ENCODE measurements at places on chromosomes 4 and X.
A peak's percentile ranks its signal among the peaks of the same experiment; 100 is the strongest.

DNA sequence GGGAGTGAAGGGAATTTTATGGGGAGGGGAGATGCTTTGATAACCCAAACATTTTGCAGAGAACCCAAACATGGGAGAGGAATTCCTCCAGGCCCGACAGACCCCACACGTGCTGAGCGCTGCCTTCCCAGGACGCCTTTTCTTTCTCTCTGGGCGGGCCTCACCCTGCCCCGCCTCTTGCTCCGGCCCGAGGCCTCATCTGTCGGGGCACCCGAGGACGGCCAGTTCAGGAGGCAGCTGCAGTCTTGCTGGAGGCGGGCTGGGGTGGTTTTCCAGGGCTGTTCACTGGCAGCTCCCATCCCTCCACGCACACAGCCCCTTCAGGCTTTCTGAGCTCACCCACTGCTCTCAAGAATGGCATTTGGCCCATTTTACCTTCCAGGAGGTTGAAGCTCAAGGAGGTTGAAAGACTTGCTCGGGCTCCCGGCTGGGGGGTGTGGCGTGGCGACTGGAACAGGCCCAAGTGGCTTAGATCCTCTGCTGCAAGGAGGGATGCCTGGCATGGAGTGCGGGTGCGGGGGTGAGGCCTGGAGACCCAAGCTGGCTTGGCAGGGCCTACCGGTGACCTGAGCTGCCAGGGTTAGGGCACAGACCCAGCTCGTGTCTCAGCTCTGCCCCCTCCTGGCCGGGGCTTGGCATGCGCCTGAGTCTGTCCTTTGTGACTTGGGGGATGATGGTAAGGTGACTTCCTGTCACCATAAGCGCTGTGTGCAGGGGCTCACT is 99.2 kb downstream of the PSAPL1 start:
- DNase-seq: peak; percentile 76

DNA sequence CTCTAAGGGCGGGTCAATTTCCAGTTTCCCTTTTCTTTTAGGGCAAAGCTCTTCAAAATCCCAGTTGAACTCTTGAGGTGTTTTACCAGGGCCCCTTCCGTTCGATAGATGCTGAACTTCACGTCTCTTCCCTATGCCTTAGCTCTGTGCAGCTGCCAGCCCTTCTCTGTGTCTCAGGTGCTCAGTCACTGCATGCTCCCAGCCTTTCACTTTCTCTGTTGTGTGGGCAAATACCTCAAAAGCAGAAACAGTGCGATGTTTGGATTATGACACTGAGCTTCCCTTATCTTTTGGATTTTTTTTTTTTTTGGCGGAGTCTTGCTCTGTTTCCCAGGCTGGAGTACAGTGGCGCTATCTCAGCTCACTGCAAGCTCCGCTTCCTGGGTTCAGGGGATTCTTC is 108.5 kb downstream of the CLDN22 start:
- no peak for DNase-seq

- DNase-seq: no peak
These were observed 57.0 kb downstream of the TRIML1 start for GRCh38 chr4:188196134-188196735.

DNA sequence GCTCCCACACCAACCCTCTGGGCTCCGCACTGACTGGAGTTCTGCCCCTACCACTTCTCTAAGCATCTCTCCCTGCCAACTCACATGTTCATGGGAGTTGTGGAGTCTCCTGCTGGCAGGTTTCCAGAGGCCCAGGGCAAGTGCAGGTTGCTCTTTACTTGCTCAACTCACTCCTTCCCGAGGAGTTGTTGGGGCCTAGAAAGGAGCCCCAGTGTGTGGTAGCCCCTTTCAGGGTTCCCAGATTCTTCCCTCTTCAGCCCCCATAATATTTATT is 52.5 kb downstream of the POF1B start:
- no peak for DNase-seq

GRCh38 chr4:83582289-83582785 is 46.4 kb downstream of the GPAT3 start:
- DNase-seq: peak; percentile 21

Measured in germinal center (tissue), 1 donor.